NCI-H1105 (cell line): ENCODE measurements at places on chromosomes 2 and 18.
A peak's percentile ranks its signal among the peaks of the same experiment; 100 is the strongest.

DNA sequence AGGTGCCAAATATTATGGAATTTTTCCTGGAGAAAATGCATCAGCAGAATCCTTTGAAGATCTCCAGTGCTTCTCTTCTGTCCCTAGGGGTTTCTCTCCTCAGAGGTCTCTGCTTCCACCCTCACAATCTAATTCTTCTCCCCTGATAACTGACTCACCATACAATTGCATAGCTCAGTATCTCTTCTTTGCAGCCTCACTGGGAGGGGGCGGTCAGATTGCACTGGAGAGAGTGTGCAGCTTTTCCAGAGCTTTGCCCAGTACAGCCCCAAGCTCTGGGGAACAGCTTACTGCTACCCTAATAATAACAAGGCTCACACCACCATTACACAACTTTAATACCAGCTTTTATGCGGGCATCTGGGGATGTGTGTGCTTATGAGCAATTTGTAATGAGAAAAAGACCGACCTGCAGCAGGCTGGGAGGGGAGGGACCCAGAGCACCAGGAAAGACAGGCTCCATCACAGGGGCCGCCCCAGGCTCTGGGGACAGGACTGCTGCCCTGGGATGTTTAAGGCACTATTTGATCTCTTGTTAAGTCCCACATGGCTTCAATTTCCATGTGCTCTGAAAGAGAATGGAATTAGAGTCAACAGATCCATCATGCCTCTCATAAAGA is 276.6 kb upstream of the SIX2 start:
- DNase-seq: no peak

DNA sequence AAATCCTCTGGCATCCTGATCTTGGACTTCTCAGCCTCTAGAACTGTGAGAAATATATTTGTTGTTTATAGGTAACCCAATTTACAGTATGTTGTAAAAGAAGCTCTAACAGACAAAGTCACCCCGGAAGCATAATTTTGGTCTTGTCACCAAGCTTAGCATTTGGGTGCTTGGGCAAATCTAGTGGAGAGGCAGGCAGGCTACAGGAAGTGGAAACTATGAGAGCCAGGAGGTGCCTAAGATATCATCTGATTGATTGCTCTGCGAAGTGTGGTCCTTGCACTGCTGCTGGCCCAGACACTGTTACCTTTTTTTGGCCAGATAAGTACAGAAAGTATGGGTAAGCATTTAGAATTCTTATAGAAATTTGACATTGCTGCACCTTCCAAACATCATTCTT is 102.9 kb downstream of the CDC42EP3 start:
- no peak for DNase-seq

DNA sequence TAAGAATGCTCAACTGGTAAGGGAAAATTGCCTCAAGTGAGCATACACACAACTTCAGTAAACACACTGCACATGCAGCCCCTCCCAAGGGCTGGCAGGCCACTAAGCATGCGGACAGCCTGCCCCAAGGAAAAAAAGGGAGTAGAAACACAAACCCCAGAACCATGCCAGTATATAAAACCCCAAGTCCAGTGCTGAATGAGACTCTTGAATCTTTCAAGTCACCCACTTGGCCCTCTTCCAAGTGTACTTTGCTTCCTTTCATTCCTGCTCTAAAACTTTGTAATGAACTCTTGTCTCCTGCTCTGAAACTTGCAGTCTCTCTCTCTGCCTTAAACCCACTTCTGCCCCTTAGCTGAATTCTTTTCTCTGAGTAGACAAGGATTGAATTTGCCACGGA is 736.4 kb downstream of the RNF144A start:
- no peak for DNase-seq

DNA sequence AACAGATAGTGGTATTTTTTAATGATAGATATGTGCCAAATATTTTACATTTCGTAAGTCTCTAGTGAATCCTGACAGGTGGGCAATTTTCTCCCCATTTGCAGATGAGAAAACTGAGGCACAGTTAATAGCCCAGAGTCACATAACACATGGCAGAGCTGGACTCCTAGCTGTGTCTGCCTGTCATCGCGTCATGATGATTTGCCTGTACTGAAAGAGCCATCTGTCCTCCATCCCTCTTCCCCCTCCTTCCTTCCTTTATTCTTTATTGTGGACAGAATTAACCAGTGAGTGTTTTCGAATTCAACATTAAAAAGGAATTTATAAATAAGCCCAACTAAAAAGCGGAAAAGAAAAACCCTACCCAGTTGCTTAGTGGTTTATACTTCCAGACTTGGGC is 3.2 kb downstream of the DNAJB2 start:
- no peak for DNase-seq

DNA sequence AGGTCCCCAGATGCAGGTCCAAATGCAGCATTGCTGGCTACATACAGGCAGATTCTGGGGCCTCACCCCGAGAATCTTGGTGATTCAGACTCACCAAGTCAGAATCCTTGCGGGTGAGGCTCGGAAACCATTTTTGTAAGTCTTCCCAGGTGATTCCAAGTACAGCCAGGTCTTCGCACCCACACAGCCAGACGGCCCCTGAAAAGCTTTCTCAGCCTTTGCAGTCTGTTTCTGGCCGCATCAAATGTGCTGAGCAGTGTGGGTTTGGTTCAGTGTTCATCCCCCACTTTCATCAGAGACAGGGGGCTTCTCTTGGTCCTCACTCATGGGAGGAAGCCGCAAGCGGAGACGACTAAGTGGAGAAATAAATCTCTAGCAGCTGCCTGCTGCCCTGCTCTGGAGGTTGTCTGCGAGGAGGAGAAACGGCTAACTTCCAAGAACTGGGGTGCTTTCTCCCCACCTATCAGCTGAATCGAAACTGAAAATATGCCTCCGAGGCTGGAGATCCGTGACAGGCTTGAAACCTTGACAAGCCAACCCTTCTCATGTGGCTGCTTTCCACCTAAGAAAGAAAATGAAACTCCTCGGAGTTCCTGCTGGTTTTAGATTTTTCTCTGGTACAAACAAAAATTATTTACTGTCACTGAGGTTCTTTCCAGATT is 8.9 kb upstream of the TMEM185B start:
- no peak for DNase-seq

DNA sequence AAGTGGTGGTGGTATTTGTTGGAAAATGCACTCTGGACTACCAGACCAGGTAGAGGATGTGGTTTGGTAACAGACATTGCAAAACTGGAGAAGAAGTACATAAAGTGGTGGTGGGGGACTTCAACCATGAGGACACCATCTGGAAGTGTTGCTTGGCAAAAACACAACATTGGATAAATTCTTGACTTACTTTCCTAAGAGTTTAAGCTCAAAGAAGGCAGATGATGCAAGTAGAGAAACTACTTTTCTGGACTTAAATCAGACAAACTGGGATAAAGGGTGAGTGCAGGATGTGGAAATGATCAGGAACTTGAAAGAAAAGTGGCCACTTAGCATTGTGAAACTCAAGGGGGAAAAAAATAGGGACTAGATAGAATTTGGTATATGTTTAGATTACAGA is 487.4 kb downstream of the ZEB2 start:
- no peak for DNase-seq

GRCh38 chr18:62999392-62999791 is 284.1 kb downstream of the PHLPP1 start:
- DNase-seq: no peak

DNA sequence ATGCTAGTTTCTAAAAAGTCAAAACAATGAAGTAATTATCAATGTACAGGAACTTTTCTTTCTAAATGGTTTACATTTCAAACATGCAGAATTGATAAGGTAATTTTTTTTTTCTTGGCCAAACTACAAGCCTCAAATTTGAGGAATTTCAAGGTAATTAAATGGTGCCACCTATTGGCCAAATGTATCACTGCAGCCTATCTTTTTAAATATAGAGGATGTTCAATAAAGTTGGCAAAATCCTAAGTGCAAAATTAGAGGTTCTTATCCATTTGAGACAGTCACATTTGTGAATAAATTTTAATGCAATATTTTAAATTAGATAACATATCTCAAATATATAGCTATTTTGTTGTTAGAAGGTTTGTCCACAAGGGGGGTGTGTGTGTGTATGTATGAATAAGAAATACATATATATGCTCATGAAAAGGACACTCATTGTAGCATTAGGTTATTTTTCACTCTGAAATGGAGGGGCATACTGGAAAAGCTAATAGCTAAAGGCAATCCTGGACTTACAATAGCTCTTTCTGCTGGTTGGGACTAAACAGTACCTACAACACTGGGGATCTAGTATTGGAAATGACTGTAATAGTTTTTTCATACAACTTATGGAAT is 26.2 kb downstream of the MMADHC start:
- DNase-seq: peak; percentile 37

GRCh38 chr2:65438137-65438899 is 5.9 kb upstream of the SPRED2 start:
- DNase-seq: no peak

GRCh38 chr2:147511491-147511948 is 333.3 kb upstream of the ACVR2A start:
- DNase-seq: no peak

DNA sequence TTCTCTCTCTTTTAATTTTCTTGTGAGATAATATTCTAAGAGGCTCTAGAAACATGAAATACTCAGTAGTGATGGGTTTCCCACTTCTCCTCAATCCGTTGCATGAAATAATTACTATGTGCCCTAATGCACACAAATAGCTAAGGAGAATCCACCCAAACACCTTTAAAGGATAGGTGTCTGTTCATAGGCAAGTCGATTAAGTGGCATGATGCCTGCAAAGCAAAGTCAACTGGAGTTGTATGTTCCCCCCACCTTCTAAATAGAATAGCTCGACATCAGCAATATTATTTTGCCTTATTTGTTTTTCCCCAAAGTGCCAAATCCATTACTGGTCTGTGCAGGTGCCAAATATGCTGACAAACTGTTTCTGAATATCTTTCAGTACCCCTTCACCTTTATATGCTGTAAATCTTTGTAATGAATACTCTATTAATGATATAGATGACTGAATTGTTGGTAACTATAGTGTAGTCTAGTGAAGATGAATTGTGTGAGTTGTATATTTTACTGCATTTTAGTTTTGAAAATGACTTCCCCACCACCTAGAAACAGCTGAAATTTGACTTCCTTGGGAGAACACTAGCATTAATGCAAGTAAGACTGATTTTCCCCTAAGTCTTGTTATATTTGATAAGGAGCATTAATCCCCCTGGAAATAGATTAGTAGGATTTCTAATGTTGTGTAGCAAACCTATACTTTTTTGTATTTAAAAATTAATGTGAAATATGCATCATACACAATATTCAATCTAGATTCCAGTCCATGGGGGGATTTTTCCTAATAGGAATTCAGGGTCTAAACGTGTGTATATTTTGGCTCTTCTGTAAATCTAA is 9.0 kb downstream of the TBR1 start:
- no peak for DNase-seq

- DNase-seq: no peak
These were observed 96.7 kb downstream of the GALR1 start for GRCh38 chr18:77346208-77346810.

GRCh38 chr18:45877403-45877802 is 51.9 kb downstream of the SIGLEC15 start:
- DNase-seq: no peak

- DNase-seq: no peak
These were observed 335 bp downstream of the ERFE start for GRCh38 chr2:238159071-238159539.
